ENCODE measurements at places on chromosomes 13 and 19.

DNA sequence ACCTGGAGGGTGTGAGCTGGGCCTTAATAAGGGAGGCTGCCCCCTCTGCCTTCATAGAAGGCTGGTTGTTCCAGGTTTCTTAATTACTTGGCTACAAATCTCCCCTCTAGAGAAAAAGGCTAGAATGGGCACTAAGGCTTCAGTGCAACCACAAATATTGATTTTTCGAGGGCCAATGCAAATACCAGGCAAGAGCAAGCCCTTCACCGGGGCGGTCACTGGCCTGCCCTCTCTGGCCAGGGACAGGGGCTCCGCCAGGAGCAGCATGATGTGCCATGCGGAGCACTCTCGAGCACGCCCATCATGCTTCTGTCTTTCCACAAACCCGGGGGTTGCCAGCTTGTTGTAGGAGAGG lies 127.8 kb upstream of the SPACA7 start:
- no peak for DNase-seq

DNA sequence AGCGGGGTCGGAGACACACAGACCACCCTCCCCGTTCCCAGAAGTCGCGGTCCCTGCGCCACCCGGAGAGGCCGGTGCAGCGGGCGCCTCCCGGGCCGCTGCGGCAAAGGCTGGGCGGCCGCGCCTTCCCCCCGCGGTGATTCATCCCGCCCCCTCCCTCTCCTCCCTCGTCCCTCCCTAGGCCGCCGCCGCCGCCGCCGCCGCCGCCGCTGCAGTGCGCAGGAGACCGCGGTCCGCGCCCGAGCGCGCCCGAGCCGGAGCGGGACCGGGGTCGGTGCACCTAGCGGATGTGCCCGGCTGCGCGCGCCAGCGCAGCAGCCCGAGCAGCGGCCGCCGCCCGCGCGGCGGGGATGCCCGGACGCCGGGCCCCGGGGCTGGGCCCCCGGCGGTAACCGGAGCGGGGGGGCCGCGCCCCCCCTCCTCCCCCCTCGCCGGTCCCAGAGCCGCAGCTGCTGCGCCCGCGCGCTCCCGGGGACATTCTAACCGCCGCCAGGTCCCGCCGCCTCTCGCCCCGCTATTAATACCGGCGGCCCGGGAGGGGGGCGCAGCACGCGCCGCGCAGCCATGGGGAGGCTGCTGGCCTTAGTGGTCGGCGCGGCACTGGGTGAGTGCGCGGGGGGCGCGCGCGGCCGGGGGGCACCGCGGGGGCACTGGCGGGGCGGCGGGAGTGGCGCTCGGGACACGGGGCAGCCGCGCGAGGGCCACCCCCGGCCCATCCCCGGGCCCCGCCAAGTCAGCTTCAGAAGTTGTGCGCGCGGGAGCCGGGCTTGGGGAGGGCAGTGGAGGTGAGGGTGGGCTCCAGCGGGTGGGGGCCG lies at the start of gene SCN1B:
Gene SCN1B, plus strand, starts transcription at position 214 of the 815 bp plus-strand sequence. Its CDS starts 351 bp downstream, at position 565.
- DNase-seq: peak; percentile 25

DNA sequence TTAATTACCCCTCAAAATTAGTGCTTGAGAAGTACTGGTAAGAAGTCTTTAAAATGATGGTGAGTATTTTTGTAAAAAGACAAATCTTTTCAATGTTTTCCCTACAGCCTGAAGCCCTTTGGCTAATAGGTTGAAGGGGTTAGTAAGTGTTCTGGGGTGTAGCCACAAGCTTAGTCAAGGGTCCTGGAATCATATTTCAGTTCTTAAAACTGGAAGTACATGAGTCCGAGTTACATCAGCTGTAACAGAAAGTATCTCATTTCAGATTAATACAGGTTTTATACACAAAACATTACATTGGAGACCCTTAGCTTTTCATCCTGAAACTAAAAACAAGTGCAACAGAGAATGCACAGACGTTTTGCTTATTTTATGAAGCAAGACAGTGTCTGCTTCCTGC lies 52.7 kb upstream of the TEX29 start:
- DNase-seq: no peak

GRCh38 chr13:42804244-42804874 lies 23.0 kb downstream of the FAM216B start:
- peak; percentile 40 for DNase-seq

- DNase-seq: peak; percentile 14
Observed at GRCh38 chr13:46544811-46545210, 8.2 kb upstream of the LRCH1 start.

DNA sequence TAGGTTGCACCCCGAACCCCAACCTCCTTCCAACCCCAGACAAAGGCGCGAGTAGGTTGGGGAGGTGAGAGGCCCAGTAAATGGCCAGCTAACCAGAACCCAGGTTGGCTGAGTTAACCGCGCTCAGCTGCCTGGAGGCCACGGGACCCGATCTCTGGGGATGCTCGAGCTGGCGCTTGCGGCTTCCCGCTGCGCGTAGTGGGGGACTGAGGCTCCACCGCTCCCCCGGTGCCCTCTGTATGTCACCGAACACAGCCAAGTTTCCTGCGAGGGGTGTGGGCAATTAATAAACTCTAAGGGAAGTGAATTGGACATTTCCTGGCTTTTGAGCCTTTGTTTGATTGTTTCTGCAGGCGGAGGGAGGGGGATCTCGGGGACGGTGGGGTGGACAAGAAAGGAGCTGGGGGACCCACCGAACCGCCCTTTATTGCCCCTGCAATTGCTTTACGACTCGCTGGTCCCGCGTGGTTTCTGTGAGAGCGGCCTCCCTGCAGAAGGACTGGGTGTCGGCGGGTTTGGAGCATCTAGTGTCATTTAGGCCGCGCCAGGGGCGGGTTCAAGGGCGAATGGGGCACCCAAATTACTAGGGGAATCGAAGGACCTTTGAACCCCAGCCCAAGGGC lies 3.5 kb upstream of the ZIC5 start:
- DNase-seq: no peak

GRCh38 chr19:46394402-46394797 lies 19.0 kb downstream of the CCDC8 start:
- DNase-seq: no peak

DNA sequence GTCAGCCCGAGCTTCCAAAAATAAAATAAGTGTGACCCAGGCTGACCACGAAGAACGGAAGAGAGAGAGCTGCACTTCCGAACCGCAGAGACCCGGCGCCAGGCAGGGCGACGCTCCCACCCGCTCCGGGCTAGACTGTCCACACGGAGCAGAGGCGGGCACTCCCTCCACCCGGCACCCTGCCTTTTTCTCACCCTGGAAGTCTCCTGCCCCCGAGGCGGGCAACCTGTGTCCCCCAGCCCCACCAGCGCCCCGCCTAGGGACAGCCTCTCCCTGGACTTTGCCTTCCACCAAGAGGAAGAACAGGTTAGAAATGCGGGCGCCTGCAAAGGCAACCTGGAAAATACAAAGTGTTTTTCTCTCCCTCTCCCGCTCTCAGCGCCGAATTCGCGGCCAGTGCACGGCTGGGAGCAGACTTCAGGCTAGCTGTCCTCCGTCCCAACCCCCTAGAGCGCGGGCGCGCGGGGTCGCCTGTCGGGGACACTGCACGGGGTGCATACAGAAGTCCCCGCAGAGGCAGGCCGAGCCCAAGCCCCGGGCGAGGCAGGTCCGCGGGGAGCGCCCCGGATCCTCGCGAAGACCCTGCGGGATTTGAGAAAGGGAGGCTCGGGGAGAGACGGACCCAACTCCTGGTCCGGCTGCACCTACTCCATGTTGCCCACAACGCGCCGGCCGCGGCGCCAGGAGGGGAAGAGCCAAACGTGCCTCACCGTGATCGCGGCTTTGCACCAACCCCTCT lies 845 bp downstream of the SPRY2 start:
- peak; percentile 84 for DNase-seq

DNA sequence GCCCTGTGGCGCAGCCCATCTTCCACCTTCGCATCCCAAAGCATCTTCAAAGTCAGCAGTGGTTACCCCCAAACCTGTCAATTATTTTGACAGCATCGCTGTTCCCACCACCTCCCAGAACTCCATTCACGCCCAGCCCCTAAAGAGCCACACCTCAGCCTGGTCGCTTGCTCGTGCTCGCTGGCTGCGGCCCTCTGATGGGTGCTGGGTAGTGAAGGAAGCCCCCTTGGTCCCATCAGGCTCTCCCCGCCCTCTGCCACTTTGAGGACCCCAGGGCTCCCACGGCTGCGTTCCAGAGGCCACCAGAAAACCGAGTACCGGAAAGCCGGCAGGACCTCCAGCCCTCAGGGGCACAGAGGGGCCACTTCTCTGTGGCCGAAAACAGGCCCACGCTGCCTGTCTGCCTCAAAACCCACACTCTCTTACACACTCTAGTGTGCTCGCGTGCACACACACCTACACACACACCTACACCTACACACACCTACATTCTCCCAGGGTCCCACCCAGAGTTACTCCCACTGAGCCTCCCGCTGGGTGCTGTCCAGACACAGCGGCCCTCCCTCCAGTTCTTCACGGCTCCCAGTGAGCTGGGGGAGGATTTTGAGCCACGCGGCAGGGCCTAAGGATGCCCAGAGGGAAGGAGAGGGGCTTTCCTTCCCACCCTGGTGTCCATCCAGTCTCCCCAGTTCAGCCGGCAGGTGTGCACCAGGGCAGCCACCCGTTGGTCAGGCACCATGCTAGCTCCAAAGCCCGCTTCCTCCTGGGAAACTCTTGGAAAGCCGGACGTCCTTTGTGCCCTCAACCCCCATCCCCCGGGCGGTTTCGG lies 1.9 kb downstream of the VSTM2B start:
- no peak for DNase-seq

DNA sequence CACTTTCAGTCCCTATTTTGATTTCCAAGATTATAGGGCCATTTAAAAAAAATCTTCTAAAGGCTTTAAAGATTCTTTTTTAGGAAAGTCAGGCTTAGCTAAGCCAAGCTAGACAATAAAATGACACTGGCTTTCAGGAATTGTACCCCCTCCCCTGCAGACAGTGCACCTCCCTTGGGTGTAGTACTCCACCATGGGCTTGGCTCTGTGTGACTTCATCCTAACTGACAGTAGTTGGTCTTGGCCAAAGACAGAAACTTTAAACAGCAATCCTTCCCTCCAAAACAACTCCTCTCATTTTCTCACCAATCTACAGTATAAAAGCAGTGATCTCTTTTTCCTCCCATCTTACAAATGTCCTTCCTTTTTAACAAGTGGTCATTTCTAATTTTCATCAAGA lies 283.0 kb downstream of the DNAJC15 start:
- no peak for DNase-seq

- no peak for DNase-seq
Observed at GRCh38 chr19:45881082-45881908, 4.6 kb downstream of the IRF2BP1 start.

GRCh38 chr13:25468325-25469168 lies 96.8 kb downstream of the ATP8A2 start:
- DNase-seq: peak; percentile 73

DNA sequence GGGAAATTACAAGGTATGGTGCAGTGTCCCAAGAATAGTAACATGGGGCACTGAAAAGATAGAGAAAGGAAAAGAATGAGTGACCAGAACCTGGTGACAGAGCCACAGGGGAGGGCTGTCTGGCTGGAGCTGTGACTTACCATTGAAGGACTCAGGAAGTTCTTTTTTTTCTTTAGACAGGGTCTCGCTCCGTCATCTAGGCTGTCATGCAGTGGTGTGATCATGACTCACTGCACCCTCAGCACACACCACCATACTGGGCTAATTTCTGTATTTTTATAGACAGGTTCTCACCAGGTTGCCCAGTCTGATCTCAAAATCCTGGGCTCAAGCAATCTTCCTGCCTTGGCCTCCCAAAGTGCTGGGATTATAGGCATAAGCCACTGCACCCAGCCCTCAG lies 8.8 kb upstream of the CPB2 start:
- DNase-seq: no peak

DNA sequence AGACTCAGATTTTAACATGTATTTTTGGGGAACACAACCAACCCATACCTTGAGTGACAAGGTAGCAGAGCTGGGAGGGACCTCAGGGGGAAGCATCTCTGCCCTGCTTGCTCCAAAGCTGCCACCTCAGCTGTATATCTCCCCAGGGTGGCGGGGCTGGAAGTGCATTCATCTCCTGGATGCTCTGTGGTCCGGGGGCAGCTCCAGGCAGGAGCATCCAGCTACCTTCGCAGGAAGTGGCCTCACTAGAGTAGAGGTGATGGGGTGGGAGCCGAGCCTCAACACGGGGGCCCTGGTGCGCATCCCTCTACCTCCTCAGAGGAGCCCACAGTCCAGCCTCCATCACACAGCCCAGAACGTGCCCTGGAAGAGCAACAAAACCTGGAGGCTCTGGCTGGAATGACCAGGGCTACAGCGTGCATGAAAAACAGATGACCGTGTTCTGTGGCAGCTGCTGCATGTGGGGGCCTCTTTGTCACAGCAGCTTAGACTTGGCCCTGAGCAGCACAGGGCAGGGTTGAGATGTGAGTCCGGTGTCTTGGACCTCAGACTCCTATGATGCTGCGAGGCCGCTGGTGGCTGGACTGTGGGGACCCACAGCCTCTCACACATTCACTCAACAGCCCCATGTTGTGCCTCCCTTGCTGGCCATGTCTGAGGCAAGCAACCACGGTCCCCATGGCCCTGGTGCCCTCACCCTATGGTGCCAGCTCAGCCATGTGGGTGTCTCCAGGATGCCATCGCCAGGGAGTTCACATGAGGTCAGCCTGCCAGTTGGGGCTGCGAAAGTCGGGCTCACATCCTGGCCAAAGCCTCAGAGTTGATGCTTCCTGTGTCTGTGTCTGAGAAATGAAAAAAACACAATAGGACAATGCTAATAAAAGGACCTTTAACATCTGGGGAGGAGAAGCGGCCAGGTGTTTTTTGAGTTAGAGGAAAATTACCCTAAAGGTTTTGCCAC lies 17.1 kb upstream of the GAS6 start:
- no peak for DNase-seq

GRCh38 chr13:100176801-100177400 lies 88.0 kb downstream of the PCCA start:
- DNase-seq: no peak

DNA sequence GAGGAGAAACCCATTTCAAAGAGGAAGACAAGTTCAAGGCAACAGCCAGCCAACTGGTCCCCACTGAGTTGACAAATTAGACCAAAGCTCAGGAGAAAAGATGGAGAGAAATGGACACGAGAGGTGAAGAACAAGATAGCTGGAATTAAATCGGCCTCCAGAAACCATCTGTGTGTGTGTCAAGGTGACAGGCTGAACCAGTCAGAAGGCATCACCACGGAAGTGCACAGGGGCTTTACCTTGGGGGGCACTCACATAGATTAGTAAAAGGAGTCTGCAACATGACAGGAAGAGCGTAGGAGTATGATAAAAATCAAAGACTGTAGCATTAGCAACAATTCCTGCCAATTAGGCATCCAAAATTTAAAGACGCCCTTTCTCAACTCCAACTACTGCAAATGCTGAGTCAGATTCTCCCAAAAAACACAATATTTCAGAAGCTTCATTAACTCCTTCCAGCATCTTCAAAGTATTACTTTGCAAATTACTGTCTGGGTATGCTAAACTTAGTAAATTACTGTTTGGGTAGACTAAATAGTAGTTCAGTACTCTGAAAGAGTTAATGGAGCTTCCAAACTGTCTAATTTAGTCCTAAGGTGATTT lies 66.2 kb downstream of the FOXO1 start:
- no peak for DNase-seq

DNA sequence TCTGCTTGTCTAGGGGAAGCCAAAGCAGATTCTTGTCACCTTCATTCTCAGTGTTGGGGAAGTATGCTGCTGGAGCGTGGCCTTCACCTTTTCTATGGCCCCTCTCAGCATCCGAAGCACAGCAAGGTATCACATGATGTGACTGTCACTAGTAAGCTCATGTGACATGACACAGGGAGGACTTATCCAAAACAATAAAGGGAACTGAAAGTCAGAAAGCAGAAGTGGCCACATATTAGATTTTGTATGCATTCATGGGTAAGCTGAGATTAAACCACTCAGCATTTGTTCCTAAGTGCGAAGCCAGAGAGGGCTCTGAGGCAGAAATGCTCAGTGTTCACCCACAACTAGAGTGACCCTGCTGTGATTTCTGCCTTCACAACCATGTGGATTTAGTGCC lies 72.8 kb upstream of the PCDH8 start:
- DNase-seq: no peak

All from NCI-H526 treated with DMSO at 0.1 percent for 48 hours (cell line).